Stimulated activated CD8-positive, alpha-beta memory T cell treated with anti-CD3 and anti-CD28 coated beads, Interleukin-2, amount 100 ng/mL, for 48 hours (primary cell): ENCODE measurements at places on chromosomes 5 and 9.

DNA sequence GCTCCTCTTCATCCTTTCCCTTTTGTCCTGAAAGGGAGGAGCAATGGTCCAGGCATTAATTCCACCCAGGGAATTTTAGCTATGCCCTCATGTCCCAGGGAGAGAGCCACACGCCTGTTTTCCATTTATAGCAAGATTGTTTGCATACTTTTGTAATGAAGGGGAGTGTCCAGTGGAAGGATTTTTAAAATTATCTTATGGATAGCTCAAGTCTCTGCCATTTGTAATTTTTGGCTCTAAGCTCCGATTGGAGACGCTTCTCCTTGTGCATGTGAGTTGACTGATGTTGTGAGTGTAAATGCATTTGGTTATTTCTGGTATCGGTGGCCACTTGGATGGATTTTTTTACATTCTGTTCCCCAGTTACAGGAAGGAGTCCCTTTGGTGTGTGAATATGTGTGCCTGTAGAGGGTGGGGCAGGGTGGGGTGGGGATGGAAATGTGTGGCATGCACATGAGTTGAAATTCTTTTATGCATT, 7.2 kb upstream of the RPL26L1 start:
- no peak for DNase-seq

DNA sequence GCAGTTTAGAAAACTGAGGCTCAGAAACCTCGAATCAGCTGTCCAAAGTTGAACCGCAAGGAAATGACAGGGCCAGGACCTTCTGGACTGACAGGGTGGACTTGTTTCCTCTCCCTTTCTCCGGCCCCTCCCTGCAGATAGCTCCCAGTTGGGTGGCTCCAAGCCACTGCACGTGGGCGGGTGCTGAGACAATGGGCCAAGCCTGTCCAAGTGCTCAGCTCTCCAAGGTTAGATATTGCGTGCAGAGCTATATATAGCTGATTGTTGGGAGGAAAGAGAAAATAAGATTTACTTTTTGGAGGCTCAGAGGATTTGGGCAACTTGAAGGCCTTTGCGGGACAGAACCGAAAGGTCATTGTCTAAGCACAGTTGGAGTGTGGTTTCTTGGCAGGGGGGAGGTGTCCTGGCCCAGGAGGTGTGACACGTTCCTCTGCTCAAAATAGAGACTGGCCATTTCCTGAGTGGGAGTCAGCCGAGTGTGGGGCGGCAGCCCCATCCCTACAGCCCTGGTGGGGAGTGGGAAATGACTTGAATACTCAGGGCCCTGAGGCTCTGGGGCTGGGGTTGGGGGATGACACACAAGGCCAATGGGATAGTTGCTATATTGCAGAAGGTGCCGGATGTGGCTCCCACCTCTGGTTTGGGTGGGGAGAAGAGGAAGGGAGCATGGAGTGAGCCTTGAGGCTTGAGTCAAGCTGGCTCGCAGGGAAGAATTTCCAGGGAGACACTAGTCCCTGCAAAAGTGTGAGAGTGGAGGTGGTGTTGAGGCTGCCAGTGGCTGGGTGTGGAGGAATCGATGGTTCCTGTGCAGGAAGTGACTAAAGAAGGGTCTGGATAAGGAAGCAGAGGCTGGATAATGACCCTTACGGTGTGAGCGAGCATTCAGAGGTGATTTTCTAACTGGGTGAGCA, 44.4 kb upstream of the SMAD5 start:
- no peak for DNase-seq

GRCh38 chr5:41770799-41771198, 99.4 kb downstream of the OXCT1 start:
- DNase-seq = no peak

GRCh38 chr9:107928701-107929371, 439.3 kb upstream of the KLF4 start:
- DNase-seq = no peak

DNA sequence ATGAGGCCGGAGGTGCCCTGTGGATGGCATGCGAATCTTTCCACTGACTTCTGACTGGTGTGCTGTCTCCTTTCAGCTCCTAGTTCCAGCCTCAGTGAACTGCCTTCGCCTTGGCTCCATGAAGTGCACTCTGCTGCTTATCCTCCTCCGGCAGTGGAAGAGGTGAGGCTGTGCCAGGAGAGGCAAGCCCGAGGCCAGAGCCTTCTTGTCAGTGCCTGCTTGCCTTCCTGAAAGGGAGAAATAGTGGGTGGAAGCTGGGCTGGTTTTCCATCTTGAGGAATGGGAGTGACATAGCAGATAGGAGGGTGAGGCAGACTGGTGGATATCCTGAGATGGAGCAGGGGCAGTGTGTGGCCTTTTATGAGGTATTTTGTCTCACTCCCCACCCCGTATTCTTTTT, 29.7 kb downstream of the SH3GLB2 start:
- no peak for DNase-seq

GRCh38 chr9:112316258-112316943, 17.0 kb downstream of the PTBP3 start:
- DNase-seq = no peak

DNA sequence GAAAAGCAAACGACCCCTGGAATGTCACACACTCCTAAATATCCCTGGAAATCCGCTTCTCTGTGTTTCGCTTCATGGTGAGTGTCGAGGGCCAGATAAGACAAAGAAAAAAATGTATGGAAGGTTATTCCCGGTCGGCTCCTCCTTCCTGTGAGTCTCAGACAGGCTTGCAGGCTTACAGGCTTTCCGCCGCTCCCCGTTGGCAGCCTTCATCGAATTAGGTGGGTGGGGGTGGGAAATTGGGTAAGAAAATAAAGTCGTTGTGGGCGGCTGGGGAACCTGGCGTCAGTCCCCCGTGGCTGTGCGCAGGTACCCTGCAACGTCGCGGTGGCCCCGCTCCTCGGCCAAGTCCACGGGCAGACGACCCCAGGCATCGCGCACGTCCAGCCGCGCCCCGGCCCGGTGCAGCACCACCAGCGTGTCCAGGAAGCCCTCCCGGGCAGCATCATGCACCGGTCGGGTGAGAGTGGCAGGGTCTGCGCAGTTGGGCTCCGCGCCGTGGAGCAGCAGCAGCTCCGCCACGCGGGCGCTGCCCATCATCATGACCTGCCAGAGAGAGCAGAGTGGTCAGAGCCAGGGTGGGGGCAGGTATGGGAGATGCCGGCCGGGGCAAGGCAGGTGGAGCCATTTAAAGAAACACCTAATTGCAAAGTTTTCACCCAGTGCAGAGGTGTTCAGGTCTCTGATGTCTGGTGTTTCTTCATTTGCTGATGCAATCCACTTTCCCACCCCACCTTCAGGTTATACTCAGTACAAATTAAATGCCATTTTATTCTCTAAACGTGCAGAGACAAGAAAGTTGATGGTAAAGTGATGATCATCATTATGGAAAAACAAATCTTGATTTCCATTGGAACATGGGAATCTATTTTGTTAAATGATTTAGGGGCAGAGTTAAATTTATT, 3.2 kb downstream of the CDKN2B start:
- no peak for DNase-seq

- DNase-seq = no peak
Observed at GRCh38 chr5:36593867-36594266, 12.5 kb upstream of the SLC1A3 start.

GRCh38 chr9:83978992-83979811, 813 bp downstream of the HNRNPK start:
- peak; percentile 80 for DNase-seq

DNA sequence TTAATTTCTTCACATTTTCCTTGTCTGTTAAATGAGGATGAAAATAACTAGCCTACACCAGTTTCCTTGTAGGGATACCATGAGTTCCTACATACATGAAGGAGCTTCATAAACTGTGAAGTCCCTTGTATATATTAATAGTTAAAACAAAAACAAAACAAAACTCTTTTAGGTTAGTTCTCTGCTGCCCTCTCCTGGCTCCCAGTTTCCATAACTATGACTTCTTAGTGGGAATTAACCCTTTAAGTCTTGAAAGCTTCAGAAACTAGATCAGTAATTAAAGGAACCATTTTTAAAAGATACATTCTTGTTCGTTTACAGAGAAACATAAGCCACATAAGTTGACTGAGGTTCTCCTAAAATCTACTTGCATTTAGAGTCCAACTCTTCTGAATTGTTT, 500.0 kb upstream of the C9orf72 start:
- DNase-seq = no peak

- no peak for DNase-seq
Observed at GRCh38 chr5:169248550-169248949, 52.4 kb downstream of the SLIT3 start.

DNA sequence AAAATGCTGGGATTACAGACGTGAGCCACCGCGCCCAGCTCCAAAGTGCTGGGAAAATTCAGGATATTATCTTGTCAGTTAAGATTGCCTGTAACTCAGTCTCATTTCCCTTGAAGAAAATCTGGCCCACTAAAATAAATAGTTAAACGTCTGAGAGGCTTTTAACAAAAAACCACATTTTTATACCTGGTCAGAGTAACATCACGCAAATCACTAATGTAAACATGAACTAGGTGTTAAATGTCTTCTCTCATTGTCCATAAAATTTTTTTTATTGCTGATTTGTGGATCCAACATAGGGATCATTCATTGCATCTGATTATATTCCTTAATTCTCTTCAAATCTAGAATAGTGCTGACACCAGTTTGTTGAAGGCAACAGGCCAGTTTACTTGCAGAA, 22.3 kb downstream of the CNOT6 start:
- no peak for DNase-seq

GRCh38 chr5:9245071-9245470, 300.8 kb downstream of the SEMA5A start:
- DNase-seq = no peak

DNA sequence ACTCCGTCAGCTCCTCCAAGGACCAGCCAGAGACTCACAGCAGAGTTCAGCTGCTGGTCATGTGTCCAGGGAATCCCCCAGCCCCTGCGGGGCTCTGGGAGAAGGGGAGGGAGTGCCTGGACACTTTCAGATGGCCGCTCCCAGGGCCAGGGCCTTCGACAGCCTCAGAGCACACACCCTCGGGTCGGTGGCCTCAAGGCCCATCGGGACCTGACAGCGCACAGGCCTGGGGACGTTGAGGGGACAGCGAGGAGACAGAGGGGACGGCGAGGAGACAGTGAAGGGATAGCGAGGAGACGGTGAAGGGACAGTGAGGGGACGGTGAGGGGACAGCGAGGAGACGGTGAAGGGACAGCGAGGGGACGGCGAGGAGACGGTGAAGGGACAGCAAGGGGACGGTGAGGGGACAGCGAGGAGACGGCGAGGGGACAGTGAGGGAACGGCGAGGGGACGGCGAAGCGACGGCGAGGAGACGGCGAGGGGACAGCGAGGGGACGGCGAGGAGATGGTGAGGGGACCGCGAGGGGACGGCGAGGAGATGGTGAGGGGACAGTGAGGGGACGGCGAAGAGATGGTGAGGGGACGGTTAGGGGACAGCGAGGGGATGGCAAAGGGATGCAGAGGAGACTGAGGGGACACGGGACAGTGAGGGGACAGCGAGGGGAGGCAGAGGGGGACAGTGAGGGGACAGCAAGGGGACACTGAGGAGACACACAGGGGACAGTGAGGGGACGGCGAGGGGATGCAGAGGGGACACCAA, 47.3 kb downstream of the SLC12A7 start:
- no peak for DNase-seq

- peak; percentile 14 for DNase-seq
Observed at GRCh38 chr9:92147030-92147851, 32.0 kb upstream of the SPTLC1 start.

GRCh38 chr9:97501177-97501971, at the start of gene TMOD1:
Gene TMOD1 (plus strand): TSS chr9:97501666. CDS start chr9:97524189, 22,523 bp downstream.
- DNase-seq = peak; percentile 39

DNA sequence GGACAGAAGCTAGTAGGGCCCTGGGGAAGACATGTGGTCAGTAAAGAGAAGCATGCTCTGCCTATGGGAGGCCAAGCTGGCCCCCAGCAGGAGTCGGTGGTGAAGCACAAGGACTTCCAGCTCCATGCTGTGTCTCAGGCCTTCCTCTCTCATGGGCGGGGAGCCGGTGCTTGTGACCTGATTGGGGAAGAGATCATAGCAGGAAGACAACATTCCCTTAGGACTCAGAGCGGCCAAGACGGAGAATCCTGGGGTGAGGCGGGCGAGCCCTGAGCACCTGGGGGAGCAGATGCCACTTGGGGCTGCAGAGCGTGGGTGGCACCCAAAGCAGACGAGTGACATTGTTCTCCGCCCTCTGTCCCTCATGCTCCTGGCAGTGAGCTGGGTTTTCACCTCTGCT, 33.3 kb upstream of the CNOT6 start:
- no peak for DNase-seq

GRCh38 chr5:35679357-35679756, 61.7 kb downstream of the SPEF2 start:
- DNase-seq = no peak

DNA sequence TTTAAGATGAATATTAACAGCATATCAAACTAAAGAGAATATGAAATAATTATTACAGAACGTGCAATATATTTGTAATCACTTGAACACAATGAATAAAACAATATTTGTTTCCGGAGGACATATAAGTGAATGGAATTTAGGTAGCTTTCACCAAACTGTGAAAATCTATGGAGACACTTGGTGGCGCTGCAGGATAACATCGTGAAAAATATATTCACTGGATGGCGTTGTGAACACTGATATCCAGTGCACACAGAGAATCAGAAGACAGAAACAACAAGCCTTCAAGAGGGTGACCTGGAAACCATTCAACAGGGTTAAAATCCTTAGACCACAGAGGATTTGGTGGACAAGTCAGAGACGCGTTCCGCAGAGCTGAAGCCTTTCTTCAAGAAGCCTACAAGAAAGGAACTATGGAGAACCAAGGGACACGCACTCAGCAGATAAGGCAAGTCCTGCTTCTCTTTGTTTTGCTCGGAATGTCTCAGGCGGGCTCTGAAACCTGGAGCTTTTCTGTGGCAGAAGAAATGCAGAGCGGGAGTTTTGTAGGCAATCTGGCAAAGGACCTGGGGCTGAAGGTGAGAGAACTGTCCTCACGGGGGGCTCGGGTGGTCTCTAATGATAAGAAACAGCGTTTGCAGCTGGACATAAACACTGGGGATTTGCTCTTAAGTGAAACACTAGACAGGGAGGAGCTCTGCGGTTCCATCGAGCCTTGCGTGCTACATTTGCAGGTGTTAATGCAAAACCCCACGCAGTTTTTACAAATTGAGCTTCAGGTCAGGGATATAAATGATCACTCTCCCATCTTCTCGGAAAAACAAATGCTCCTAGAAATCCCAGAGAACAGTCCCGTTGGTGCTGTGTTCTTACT, at the start of gene PCDHB11:
Gene PCDHB11, plus strand, starts transcription at position 269 of the 877 bp plus-strand sequence. Its CDS starts 148 bp downstream, at position 417.
- no peak for DNase-seq

- DNase-seq = no peak
Observed at GRCh38 chr5:31701642-31702299, 62.8 kb downstream of the PDZD2 start.

GRCh38 chr5:28254846-28255245, 1216.5 kb upstream of the CDH9 start:
- DNase-seq = no peak
